ENCODE measurements at places on chromosomes 7 and 10.

GRCh38 chr10:131746241-131746711 lies 154.5 kb upstream of the PPP2R2D start:
- DNase-seq: no peak

GRCh38 chr7:90984692-90985091 lies 279.5 kb upstream of the FZD1 start:
- DNase-seq: no peak

DNA sequence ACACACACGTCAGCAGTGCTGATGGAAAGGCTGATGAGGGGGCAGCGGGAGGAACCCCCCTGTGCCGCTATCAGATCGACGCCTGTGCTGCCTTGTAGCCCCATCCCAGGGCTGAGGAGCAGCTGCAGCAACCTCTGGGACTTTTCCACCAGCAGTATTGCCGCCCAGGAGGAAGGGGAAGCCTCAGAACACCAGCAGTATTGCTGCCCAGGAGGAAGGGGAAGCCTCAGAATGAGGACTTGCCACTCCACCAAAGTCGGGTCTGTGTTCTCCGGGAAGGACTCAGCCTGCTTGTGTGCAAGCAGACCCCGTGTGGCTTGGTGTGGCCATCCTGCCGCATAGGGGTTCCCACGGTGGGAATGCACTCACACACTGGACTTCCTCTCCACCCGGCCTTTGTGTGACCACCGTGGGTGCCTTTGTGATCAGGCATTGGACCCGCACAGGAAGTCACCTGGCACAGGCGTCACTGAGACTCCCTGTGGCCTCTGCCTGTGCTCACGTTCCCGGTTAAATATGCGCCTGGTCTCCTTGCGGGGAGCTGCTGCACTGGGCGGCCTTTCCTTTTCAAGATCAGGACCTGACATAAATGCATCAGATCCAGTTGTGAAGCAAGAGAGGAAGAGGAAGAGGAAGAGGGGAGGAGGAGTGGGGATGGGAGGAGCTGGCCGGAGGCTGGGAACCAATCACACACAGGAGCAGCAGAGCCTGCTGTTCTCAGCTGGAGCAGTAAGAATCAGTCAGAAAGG lies 248.5 kb downstream of the DNAJB6 start:
- no peak for DNase-seq

- peak; percentile 20 for DNase-seq
Observed at GRCh38 chr7:146090023-146090645, 26.5 kb upstream of the CNTNAP2 start.

DNA sequence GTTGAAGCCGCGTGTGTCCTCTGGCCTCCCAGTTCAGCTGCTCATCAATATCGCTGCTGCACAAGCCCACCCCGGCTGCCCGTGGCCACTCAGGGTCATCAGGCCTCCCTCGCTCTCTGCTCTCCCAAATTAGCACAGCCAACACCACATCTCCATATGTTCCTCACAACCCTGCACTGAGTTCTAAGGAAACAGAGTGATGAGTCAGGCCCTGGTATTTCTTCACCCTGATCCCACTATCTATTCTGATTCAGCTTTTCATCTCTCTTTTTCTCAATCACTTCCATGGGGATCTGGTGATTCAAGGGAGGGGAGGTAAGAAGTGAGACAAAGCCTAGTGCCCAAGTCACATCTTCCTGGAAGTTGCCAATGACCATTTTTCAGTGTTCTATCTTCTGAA lies 23.8 kb downstream of the CYTH3 start:
- DNase-seq: peak; percentile 81

- DNase-seq: no peak
Observed at GRCh38 chr7:8126601-8127167, 135.3 kb downstream of the ICA1 start.

DNA sequence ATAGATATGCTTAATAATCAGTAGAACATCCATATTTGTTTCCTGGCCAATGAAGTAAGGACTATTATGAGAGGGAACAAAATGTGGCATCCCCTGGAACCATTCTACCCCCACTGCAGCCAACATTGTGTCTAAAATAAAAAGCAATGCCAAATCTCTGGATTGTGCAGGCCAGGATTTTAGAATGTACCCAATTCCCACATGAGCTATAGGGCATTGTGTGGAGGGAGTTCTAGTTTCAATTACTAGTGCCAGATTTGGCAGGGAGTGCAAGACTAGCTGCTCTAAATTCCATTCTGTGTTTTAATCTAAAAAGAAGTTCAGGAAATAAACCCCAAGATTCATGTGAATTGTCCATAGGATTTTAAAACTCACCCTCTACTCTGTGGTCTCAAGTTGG lies 112.3 kb downstream of the HGF start:
- DNase-seq: no peak

DNA sequence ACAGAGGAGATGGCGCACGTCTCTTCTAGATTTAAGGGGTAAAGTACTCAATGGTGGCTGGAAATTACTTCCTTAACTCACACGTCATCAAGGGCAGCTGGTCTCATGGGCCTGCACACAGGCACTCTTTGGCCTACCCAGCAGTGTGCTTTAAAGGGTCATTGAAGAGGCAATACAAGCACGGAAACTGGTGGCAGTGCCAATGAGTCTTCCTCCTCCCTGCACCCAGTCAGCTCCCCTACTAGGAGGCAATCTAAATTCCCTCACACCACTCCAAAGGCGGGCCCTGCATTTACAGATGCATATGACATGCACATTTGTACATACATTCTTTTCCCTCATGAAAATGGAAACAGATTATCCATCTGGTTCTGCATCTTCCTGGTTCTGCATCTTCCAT lies 47.4 kb downstream of the PPIF start:
- no peak for DNase-seq

GRCh38 chr7:141515941-141516340 lies 35.3 kb upstream of the AGK start:
- no peak for DNase-seq

DNA sequence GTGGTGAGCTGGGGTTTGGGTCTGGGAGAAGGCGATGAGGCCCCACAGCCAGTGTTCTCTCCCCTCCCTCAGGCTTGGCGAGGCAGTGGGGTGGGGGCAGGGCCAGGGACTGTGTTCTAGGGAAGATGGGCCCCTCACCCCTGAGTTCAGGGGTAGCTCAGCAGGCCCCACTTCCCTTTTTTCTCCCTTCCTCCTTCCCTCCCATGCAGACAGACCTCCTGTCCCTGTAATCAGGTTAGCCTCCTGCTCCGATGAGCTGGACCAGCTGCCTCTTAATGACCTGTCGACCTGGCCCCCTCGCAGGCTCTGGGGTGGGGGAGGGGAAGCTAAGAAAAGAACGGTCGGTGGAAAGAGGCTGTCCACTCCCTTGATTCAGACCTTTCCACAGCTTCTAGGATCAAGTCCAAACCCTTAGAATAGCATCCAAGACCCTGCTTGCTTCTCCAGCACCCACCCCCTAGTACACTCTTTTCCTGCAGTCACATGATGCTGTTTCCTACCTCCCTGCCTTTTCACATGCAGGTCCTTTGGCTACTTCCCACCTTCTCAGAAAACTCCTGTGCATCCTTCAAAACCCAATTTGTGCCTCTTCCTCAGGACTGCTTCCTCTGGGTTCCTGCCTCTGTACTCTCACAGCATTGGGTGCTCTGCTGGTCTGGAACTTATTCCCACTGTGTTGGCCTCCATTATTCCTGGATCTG lies 64.1 kb downstream of the ZMIZ1 start:
- DNase-seq: no peak

DNA sequence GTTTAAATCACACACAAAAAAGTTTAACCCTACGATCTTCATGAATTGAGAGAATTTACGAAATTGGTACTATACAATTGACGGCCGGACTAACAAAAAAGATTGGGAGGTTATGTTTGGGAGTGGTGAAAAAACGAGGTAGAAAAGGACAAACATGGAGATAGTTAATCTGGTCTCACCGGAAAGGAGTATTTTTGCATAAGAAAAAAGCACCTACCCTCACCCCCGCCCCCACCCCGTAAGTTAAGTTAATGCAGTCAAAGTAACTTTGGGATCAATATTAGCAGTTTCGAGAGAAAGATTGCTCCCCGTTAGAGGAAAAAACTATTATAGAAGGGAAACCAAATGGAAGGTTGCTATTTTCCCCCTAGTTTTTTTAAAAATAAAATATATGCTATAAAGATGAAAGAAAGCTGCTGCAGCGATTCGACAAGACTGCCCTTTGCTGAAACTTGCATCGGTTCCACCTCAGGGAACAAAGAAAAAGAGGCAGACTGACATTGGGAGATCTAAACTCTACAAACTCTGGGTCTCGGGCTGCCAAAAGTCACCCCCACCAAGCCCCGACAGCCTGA lies 3.5 kb downstream of the SP8 start:
- DNase-seq: no peak

DNA sequence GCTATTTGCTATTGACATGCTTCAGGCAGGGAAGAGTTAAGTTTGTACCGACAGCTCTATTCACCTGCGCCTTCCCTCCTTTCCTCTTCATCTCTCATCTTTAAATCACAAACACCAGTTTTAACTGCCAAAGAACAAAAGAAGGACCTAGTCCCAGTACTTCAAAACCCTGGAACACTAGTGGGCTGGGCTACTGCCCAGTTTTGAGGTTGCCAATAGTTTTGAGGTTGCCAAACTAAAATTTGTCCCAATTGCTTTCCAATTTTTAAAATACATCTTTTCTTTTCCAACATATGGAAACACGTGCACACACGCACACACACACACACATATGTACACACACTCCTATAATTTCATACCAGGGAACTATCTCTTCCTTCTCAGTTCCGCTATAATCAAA lies 130.6 kb upstream of the SLC26A5 start:
- no peak for DNase-seq

GRCh38 chr10:122078326-122078725 lies 89.4 kb downstream of the TACC2 start:
- no peak for DNase-seq

GRCh38 chr10:8183241-8183704 lies 128.8 kb downstream of the GATA3 start:
- no peak for DNase-seq

DNA sequence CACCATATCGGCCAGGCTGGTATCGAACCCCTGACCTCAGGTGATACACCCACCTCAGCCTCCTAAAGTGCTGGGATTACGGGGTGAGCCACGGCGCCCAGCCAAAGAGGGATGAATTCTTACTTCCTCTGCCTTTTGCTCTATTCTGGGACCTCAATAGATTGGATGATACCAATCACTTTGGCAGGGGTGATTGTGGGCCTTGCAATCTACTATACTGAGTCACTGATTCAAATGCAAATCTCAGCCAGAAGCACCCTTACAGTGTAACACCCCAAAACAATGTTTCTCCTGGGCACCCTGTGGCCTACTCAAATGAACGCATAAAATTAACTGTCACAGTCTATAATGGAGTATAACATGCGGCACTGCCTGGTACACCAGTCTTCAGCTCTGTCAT lies 596.7 kb upstream of the LRRTM3 start:
- no peak for DNase-seq

DNA sequence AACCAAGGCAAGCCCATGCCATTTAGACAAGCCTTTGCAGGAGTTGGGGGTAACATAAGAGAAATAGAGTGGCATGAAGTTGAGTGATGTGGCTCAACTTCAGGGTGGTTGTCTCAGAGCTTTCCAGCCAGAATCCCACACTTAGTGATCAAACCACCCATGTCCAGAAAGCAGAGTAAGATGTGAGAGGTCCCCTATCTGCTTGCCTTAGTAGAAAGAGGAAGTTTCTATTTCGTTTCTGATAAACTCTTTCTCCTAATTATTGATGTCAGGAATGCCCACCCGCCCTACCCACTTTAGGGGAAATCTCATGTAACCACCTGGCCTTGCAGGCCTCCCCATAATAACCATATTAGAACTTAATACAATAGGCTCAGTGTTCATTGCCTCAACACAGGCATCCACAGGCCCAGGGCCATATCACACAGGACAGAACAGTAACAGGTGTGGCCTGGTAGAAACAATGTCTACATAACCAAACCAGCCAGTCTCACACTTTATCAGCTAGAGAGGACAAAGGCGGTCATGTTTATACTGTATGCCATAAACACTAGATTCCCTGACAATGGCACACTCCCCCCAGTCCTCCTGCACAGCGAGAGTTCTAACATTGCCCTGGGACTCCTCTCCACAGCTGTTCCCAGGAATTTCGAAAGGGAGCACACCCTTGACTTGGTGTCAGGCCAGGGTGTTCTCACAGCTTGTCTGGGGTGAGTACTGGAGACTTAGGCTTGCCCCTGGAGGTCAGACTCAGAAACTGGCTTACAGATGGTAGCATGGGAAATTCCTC lies 364.4 kb downstream of the CXCL12 start:
- DNase-seq: no peak

DNA sequence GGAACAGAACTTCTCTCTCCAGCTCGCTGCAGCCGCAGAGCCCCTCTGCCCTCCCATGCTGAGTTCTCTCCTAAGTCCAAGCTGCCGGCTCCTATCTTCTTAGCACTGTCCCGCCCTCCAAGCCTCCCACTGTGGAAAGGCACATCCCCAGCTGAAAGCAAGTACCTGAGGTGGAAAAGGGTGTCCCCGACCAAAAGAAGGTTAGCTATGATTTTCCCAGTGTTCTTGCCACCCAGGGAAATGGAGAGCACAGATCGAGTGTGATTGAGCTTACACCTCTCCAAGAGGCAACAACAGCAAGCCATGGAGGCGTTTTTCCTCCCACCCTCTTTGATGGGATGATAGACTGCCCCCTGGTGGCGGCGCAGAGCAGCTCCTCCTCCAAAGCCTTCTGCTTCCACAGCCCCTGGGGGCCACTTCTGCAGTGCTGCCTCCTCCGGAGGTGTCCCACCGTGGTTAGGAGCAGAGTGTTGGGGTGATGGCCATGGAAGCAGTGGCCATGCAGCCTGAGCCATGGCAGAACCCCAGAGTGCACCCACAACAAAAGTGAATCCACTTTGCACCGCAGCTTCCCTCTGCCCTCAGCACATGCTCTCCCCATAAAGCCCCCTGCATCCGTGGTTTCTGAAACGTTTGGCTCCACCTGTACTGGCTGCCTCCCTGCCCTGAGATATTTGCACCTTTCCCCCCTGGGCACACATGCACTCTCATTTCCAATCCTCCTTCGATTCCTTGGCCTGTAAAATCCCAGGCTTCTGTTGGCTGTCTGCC lies 143.1 kb upstream of the STK17A start:
- peak; percentile 44 for DNase-seq

- no peak for DNase-seq
Observed at GRCh38 chr10:77498210-77498609, 139.4 kb downstream of the KCNMA1 start.

GRCh38 chr10:60414111-60414510 lies 24.4 kb upstream of the ANK3 start:
- no peak for DNase-seq

DNA sequence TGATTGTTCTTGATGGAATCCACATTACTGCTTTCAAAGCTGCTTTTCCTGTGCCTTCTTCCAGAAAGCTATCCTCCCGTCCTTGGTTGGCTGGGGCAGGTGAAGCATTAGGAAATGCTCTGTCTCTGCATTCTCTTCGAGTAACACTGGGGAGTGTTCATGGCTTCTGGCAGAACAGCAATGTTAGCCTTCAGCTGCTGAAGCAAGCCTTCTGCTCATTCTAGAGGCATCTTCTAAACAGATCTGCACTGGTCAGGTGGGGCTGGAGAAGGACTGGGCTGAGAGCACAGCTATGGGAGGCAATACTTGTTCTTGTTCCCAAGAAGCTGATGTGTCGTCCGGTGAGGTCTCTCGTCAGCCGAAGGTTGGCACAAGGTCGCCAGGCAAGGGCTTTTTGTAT lies 80.6 kb downstream of the MGMT start:
- no peak for DNase-seq

All from fibroblast of skin of abdomen (primary cell).